ENCODE measurements at places on chromosomes 6 and 20.
A peak's percentile ranks its signal among the peaks of the same experiment; 100 is the strongest.

DNA sequence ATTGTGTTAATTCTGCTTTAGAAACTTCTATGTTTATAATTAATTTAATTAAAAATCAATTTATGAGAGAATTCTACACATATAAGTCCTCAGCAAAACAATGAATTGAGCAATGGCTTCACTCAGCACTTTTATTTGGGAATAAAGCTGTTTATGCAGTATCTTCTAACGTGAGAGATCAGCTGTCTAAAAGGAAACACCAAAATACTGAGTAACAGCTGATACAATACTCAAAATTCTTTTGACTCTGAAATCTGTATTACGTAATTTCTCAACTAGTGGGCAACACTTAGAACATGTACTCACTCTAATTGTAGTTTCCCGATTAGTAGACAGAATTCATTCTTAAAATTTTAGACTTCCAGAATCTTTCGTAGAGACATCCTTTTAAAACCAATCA is 49.8 kb downstream of the MAP3K7 start:
- DNase-seq = no peak

GRCh38 chr6:30100585-30101443 is 12.1 kb downstream of the TRIM31 start:
- DNase-seq = no peak

DNA sequence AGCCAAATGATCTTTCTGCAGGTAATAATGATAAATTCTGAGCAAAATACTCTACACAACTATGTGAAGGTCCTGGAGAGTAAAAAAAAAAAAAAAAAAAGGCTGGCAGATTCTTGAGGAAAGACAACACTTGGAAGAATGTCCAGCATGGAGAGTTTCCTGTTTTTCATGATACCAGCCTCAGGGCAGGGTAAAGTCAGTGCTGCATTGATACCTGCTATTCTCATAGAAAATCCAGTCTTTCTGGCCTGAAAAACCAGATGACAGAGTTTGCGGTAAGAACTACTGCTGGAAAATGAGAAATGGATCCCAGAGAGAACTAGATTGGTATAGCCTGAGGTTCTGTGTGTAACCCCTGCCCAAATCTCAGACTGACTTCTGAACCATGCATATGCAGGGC is 89.1 kb downstream of the AFG1L start:
- no peak for DNase-seq

- no peak for DNase-seq
Measured at GRCh38 chr6:149061930-149062329, 255.6 kb upstream of the TAB2 start.

DNA sequence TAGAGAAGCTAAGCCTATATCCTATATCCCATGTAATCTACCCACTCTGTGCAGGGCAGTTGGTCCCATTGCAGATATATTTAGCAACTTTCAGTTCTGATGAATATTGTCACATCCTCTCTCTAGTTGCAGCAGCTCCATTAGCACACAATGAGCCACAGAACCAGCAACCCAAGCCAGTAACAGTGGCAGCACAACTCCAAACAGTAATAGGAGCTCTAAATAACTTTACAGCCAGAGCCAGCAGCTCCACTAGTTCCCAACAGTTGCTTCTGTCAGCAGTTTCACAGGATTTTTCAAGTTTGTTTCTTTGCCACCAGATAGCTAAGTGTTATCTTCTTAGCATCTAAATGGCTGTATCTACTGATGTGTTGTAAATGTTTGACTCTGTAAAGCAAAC is 490.8 kb downstream of the HTR1B start:
- no peak for DNase-seq

GRCh38 chr20:64228751-64229506 is 26.6 kb upstream of the PCMTD2 start:
- no peak for DNase-seq

GRCh38 chr6:126385536-126385935 is 45.6 kb downstream of the CENPW start:
- no peak for DNase-seq

- DNase-seq = no peak
Measured at GRCh38 chr6:14550410-14550809, 432.8 kb downstream of the CD83 start.

DNA sequence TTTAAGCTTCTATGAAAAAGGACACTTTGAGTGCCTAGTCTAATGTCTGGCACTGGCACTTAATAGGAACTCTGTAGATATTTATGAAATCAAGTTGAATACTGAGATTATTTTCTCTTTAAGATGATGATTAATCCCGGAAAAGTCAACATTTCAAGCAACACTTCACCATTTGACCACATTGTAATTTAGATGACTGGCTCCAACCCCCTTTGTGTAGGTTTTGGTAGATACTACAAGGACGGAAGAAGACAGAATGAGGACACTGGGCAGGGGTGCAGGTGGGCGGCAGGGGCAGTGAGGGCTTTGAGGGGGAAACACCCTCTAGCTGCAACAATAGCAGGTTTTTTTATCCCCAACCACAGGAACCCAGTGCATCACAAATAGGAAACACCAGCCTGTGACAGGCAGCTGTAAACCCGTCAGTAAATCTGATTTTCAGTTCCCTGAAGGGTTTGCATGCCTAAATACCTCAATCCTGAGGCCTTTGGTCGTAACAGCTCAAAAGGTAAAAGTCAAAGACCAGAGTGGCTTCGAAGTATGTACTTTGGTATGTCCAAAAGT is 4.6 kb downstream of the DTNBP1 start:
- DNase-seq = no peak

- peak; percentile 58 for DNase-seq
Measured at GRCh38 chr20:50438986-50439407, 71.2 kb upstream of the PTPN1 start.

DNA sequence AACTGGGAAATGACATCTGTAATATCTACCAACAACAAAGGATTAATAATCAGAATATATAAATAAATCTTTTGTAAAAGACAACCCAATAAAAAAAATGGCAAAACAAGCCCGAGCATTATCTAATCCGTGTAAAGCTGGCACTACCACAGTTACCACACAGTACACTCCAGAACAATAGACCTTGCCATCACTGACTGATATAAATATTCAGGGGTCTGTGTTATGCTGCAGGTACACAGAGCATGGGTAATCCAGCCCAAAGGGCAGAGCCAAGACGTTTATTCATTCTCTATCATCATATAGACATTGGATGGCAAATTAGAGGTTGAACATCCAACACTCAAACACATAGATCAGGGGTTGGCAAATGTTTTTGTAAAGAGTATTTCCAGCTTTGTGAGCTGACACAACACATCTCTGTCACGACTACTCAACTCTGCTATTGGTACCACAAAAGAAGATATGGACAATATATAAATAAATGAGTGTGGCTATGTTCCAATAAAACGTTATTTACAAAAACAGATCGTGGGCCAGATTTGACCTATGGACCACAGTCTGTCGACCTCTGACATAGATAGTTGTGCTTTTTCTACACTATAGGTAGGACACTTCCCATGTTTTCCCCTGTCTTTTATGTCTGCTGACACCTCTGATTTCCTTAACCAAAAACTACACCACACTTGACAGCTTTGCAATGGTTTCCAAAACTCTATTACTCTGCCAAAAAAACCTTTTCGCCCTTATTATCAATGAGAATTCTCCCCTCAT is 4.5 kb downstream of the NCOA6 start:
- no peak for DNase-seq

DNA sequence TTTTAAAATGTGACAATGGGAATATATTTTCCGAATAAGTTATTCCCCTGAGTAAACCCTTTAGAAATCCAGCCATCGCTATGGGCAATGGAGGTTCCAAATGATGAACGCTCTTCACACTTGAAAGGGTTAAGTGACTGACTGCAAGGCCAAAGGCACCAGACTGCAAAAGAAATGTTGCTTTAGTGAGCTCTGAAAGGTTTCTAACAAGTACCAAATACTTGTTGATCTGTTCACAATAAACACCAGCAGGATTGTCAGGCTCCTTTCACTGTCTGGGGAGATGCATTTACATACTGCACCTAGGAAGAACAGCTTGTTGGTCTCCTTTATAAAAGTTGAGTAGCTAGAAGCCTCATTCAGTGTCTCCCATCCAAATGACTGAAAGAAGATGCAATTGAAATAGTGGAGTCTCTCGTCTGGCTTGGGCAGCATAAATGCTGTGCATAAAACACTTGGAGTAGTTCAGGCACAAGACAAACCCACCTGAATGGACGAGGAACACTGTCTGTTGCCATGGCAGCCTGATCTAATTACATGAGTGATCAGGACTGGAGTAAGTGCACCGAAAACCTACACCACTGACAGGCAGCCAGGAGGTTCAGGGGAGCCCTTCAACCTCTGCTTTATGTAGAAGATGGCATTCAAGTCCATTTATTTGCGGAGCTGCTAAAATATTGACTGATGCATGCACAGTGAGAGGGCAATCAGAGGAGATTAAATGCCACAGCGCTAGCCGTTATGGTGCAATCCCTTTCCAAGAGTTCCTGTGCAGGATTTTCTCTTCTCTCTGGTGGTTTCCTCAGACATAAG is 2.9 kb downstream of the ATXN1 start:
- no peak for DNase-seq

DNA sequence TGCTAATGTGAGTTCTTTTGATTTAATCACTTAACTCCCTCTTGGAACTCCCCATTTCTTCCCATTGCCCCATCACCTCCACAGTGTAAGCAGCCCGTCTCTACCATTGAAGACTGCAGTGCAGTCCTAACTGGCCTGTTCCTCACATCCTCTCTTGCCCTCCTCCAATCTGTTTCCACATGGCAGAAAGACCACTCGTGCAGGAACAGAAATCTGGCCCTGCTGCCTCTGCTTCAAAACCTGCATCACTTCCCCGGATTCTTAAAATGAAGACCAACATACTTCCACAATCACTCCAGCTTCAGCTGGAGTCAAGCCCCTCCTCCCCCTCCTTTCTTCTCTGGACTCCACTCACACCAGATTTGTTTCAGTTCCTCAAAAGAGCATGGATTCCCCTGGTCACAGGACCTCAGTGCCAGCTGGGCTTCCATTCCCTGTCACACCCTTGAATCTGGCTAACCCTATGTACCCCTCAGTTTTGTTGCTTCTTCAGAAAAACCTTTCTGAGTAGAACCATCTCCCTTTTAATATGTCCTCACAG is 802.3 kb downstream of the MAFB start:
- DNase-seq = no peak

- no peak for DNase-seq
Measured at GRCh38 chr6:111805511-111806164, 67.6 kb downstream of the FYN start.

GRCh38 chr6:50443144-50443543 is 270.2 kb upstream of the TFAP2D start:
- no peak for DNase-seq

DNA sequence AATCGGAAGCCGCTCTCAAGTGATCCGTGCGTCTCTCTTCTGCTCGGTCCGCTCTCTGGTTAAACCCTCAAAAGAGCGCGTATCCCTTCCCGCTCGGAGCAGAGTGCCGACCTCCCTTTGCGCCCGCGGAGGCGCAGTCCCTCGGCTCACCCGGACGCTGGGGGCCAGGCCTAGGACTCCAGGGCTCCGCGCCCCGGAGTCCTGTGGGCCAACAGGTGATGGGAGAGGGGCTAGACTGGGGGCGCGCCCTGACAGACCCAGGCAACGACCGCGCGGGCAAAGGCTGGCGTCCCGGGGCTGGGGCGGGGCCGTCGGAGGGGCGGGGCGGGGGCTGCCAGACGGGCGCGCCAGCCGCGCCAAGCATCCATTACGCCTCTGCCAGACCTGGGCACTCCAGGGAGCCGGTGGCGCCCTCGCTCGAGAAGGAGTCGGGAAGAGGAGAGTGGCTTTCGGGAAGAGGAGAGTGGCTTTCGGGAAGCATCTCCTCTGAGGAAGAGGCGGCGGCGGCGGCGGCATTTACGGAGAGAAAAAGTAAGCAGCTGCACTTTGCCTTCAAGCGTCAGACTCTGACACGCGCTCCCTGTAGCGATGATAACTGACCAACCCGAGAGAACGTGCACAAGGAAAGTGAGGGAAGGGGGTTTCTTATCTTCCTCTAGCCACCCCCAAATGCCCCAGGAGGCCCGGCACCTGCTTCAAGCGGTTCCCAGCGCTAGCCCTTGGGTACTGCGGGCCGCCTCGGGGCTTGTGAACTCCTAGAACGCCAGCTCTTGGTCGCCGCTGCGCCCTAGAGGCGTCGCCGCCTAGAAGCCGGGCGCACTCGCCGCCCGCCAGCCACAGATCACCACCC is 2.6 kb downstream of the EPHA7 start:
- DNase-seq = peak; percentile 82

DNA sequence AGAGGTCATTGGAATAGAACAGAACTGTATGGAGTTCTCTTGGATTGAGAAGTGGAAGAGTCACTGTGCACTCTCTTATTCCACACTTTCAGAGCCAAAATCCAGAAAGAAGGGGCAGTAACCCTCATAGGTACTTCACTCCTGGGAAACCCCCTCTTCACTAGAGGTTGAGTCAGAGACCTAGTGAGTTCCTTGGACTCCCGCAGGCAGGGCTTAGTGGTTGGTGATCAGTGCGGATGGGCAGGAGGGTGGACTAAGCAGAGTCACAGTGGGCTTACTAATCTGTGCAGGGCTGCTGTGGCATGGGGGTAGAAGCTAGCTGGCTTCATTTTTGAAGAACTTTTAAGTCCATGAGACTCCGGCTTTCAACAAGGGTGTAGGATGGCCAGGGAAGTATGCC is 95.0 kb upstream of the MLN start:
- DNase-seq = no peak

GRCh38 chr6:108806171-108806570 is 42.1 kb upstream of the ARMC2 start:
- DNase-seq = no peak

DNA sequence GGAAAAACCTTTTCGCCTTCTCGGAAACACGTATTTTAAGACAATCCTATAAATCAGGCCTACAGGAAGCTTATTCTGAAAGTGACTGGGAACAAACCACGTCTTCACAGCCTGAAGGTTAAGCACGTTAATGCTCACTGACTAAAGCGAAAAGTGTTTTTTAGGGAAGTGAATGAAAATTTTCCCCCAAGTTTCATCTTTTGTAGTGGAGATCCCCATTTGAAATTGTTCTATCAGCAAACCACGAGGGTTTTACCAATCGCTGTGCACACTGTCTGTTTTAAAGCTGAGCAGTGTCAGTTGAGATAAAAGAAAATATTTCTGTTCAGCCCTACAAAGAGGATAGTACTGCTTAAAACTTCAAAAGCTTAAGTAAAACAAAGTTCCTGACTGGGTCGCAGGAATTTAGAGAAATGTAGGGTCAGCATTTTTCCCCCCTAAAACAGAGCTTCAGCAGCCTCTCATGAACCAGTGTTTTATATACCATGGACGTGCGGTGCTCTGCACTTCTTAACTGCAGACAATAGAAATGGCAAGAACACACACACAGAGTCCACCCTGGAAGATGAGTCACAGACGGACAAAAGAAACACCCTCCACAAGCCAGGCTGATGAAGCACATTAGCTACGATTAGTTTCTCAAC is 34.9 kb downstream of the SLC22A23 start:
- no peak for DNase-seq

Measured in NCI-H2171 (cell line).